ENCODE measurements at places on chromosomes 5 and 9. TPM values are rescaled to one million over a fixed set of nuclear protein-coding genes. Genes with fewer than 3 reads are reported as not detected.

The SAXO1 gene
- not detected for total RNA-seq

The FAM163B gene
- not detected for total RNA-seq

DNA sequence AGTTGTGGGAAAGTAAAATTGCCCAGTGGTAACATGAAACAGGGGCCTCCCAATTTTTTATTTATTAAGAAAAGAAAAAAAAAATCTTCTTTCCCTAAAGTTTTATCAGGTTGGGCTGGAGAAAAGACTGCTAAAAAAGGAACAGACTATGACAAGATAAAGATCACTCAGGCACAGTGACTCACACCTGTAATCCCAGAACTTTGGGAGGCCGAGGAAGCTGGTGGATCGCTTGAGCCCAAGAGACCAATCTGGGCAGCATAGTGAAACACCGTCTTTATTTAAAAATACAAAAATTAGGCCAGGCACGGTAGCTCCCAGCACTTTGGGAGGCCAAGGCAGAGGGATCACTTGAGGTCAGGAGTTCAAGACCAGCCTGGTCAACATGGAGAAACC is 312.5 kb downstream of the CETN3 start:
- DNase-seq, result no peak

DNA sequence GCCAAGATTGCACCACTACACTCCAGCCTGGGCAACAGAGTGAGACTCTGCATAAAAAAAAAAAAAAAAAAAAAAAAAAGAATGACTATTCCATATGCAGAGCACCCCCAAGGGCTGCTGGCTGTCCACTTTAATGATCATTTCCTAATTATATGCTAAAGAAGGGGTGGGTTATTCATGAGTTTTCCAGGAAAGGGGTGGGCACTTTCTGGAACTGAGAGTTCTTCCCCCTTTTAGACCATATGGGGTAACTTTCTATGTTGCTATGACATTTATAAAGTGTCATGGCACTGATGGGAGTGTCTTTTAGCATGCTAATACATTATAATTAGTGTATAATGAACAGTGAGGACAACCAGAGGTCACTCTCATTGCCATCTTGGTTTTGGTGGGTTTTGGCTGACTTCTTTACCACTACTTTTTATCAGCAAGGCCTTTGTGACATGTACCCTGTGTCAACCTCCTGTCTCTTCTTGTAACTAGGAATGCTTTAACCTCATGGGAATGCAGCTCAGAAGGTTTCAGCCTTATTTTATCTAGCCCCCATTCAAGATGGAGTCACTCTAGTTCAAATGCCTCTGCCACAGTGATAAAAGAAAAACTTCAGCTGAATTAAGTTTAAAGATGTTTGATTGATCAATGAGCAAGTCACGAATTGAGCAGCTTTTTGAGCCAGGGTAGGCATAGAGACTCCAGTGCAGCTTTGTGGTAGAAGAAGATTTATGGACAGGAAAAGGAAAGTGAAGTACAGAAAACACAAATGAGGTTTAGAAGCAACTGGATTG is 7.1 kb upstream of the NANS start:
- DNase-seq, result no peak

The PSD2 gene
- total RNA-seq, result not detected

DNA sequence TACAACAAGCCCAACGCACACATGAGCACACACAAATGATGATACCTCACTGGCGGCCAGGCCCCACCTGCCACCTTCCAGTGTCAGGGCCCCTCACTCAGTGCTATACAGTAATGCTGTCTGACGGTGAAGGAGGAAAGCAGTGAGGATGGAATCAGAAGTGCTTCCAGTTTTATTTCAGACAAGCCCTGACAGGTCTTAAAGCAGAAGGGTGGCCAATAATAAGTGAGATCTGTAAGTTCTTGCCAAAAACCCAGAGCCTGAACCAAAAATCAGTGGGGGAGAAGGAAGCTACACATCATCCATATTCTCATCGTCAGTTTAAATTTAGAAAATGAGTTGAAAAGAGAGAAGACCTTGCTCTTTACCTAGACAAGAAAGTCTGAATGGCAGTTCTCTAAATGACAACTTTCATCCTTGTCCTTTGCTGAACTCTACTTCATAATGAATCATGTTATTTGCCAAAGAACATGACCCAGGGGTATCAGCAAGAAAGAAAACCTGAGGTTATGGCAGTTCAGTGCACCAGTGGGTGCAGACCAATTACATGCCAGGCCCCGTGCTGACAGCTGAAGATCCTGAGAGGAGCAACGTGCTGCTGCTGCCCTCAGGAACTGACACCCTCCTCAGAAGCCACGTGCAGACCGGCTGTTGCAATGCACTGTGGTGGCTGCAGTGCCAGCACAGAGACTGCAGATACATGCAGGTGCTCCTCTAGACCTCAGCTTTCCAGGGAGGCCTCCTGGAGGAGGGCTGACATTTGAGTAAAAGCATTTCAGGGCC is 118.7 kb downstream of the DROSHA start:
- DNase-seq, result no peak

GRCh38 chr5:138033386-138033808 is 518 bp upstream of the FAM13B start:
- no peak for DNase-seq

GRCh38 chr9:90946982-90947381 is 145.4 kb downstream of the SYK start:
- no peak for DNase-seq

The PCDHGB2 gene
- total RNA-seq, result 0.97 TPM

- DNase-seq, result no peak
Measured at GRCh38 chr9:114310471-114311450, 12.1 kb upstream of the ORM1 start.

DNA sequence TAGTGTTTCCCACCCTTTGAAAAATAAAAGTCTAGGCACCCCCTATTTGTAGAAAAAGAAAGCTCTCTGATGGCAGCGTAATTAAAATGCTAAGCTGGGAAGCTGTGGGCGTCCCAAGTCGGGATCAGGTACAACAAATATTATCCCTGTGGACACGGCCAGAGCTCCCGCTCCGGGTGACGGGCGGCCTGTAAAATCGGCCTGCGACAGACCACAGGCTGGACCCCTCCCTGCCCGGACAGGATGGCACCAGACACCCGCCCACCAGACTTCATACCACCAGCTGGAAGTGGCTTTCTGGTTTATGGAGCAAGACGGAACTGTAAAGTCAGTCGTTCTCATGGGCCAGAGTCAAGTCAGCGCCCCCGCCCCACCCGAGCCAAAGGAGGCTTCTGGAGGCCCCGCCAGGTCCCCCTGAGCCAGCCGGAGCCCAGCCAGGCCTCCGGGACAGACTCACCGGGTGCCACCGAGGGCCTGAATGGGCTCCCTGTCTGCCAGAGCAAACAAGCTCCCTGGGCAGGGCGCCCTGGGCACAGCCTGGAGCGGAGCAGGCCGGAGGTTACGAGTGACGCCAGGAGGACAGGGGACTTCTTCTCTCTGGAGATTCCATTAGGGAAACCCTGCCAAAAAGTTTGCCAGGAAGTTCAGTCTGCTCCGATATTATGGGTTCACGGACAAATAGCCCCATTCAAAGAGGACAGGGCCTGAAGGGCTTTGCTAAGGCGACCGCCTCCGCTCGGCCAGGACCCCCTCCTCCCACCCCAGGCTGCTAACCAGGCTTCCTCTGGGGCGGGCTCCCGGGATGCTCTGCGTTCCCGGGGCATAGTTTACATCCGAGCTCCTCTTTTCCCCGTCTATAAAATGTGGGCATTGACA is 173.7 kb downstream of the ERCC6L2 start:
- no peak for DNase-seq

The TRIM14 gene
- total RNA-seq, result 47.3 TPM

- DNase-seq, result no peak
Measured at GRCh38 chr9:32940740-32941139, 60.7 kb downstream of the APTX start.

The SLC27A4 gene
- 37.9 TPM for total RNA-seq

GRCh38 chr5:151063142-151063989 is 17.5 kb downstream of the TNIP1 start:
- no peak for DNase-seq

The BTNL3 gene
- not detected for total RNA-seq

- no peak for DNase-seq
Measured at GRCh38 chr9:133769511-133770075, 31.4 kb upstream of the SARDH start.

The AMBP gene
- not detected for total RNA-seq

DNA sequence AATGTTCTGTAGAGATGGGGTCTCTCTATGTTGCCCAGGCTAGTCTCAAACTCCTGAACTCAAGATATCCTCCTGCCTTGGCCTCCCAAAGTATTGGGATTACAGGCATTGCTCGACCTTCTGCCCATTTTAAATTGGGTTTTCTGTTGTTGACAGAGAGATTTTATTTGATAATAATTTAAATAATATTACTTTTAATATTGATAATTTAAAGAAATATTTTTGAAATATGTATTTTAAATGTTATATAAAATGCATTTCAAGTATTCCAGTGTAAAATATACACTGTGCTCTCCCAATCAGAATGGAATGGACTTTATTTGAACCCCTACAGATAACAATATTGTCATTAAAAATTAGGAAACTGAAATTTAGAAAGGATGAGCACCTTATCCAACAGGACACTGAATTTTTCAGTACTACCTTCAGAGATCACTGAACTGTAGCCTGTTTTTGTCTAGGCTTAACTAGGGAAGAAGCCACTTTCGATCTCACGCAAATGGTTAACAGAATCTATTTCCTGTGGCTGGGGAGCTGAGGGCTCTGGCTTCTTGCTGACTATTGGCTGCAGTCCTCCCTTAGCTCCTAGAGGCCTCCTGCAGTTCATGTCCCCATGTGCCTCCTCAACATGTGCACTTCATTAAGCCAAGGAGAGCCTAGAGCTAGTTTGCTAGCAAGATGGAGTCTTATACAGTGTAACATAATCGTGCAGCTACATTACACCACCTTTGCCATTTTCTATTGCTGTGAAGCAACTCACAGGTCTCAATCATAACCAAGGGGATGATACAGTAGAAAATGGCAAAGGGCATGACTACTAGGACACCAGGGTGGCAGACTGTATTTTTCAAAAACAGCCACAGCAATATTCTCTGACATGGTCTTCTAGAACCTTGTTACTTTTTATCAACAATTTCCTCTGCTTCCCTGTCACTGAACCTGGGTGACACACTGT is 150.0 kb downstream of the CDC42SE2 start:
- peak; percentile 82 for DNase-seq

GRCh38 chr5:53003144-53003543 is 14.0 kb downstream of the ITGA2 start:
- DNase-seq, result peak; percentile 52

- DNase-seq, result peak; percentile 85
Measured at GRCh38 chr5:18745988-18746615, 1111.8 kb downstream of the TAF11L14 start.

- DNase-seq, result no peak
Measured at GRCh38 chr5:160097991-160098390, 21.3 kb downstream of the PWWP2A start.

DNA sequence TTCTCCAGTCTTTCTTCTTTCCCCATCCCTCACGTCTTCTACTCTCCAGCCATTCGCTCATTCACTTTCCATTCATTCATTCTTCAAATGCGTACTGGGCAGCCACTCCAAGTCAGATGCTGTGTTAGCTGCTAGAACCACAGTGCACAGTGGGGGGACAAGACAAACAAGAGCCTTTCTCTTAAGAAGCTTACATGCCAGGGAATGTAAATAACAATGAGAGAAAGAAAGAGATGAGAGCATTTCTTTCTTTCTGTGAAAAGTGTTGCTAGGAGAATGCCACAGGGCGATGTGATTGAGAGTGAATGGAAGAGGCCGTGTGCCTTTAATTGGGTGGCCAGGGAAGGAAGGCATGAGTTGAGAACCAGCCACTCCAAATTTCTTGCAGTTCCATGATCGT is 46.3 kb upstream of the SMIM23 start:
- DNase-seq, result no peak

The GHR gene
- not detected for total RNA-seq

DNA sequence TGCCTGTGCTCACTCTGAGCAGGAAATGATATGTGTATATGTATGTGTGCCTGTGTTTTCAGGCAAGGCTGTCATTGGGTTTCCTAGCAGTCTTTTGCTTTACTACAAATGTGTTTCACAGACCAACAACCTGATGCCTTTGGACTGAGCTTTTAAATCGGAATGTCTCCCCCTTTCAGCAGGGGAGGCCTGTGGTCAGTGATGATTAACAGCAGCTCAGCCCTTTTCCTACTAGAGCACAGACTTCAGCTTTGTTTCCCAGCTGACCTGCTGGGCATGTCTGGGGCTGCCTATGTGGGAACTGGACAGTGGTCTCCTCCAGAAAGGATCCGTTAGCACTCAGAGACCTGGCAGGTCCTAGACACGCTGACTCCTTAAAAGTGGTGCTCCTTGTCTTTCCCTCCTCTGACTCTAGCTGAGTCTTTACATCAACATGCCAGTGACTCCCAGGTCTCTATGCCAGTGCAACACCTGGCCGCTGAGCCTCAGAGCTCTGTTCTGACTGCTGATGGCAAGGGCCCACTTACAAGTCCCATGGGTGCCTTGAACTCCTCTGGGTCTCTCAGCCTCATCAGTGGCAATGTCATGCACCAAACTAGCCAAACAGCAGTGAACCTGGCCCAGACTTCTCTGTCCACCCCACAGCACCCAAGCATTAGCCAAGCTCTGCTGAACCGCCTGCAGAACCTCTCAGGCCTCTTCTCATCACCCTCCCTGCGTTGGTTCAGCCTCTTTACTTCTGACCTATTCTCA is 7.7 kb downstream of the MACROH2A1 start:
- DNase-seq, result no peak

The PCDHA11 gene
- total RNA-seq, result not detected

DNA sequence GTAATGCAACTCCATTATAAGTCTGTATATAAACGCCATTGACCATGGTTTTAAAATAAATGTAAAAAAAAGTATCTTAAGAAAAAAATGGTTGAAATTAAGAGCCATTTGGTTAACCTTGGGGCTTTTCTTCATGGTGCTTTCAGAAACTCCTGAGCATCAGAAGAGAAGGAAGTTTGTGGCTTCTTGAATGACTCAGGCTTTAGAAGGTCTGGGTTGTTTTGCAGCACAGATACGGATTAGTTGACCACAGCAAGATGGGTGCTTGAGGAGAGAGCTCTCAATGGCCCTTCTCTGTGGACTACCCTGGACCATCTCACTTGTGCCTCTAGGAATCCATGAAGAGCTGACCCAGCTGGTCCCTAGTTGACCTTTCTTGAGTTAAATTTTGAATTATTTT is 189.5 kb downstream of the TMEM38B start:
- DNase-seq, result peak; percentile 74

GRCh38 chr5:81719743-81720345 is 31.1 kb downstream of the SSBP2 start:
- DNase-seq, result no peak
